Islet precursor cell (in vitro differentiated cells): ENCODE measurements at places on chromosomes 13 and 19.

DNA sequence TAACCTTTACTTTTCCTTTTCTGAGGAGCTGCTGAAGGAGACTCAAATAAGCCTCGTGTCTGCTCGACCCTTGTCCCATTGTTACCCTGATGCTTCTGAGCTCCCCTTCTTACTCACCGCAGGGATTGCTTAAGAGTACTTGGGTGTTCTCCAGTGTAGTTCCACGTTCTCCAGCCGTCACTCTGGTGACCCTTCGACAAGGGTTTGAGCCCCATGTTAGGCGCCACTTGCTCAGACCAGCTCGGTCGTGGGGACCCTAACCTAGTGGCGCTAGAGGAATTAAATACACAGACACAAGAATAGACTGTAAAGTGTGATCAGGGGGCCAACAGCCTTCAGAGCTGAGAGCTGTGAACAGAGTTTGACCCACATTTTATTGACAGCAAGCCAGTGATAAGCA, 10.3 kb downstream of the ZNF480 start:
- no peak for DNase-seq

DNA sequence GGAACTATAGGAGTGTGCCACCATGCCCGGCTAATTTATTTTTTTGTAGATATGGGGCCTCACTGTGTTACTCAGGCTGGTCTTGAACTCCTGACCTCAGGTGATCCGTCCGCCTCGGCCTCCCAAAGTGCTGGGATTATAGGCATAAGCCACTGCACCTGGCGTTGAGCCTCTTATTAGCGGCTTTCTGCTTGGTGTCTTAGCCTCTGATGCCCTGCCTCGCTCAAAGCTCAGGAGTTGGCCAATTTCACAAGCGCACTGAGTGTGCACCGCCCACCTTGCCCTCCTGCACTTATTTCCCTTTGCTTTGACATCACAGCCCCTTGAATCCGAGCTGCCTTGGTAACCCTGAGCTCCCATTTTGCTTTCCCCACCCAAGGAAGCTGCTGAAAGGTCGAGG, 10.1 kb downstream of the YIPF2 start:
- DNase-seq, result no peak

- no peak for DNase-seq
Observed at GRCh38 chr13:50406831-50407230, 391.6 kb downstream of the KCNRG start.

DNA sequence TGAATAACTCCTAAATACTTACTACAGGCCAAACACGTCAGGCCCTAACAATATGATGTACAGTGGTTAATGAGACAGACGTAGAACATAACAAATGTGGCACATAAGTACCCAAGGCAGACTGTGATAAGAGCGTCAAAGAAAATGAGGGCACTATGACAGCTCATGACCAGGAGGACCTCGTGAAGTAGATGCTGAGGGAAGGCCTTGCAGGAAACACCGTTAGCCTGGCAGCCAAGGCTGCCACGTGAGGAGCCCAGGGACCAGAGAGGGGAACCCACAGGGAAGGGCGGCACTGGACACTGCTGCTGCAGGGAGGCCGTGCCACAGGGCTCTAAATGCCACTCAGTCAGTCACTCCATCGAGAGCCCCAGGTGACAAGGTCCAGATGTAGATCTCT, 5.7 kb downstream of the TUBGCP3 start:
- no peak for DNase-seq

DNA sequence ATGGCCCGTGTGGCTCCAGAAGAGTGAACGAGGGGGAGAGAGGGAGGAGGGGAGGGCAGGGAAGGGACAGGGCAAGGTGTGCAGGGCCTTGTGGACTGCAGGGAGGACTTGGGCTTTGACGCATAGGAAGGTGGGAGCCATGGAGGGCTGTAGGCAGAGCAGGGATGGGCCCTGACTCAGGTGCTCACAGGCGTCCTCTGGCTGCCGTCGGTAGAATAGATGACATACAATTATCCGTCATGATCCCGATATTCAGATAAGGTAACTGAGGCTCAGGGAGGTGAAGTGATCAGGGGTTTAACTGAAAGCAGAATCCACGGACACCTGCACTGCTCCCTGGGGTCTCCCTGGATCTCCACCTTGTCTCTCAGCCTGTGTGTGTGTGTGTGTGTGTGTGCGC, 3.4 kb downstream of the C3 start:
- DNase-seq, result no peak

DNA sequence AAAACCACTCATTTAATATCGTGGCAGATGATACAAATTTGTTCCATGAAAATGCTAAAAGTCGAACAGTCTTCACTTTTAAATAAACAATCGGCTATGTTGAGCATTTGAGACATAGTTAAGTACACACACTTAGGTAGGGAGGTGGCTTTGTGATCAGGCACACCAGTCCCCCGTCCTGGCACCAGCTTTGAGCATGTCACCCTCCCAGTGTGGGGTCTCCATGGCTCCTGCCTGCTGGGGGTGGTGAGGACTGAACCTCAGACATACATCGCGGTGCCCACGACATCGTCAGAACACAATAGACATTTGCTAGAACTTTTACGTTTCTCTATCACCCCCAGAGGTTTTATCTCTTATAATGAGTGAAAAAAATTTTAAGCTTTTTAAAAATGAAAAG, 62.0 kb downstream of the RFX2 start:
- no peak for DNase-seq

- no peak for DNase-seq
Observed at GRCh38 chr13:75197803-75198202, 284.2 kb downstream of the TBC1D4 start.

GRCh38 chr13:101202590-101202989, 213.7 kb downstream of the NALCN start:
- DNase-seq, result peak; percentile 66

DNA sequence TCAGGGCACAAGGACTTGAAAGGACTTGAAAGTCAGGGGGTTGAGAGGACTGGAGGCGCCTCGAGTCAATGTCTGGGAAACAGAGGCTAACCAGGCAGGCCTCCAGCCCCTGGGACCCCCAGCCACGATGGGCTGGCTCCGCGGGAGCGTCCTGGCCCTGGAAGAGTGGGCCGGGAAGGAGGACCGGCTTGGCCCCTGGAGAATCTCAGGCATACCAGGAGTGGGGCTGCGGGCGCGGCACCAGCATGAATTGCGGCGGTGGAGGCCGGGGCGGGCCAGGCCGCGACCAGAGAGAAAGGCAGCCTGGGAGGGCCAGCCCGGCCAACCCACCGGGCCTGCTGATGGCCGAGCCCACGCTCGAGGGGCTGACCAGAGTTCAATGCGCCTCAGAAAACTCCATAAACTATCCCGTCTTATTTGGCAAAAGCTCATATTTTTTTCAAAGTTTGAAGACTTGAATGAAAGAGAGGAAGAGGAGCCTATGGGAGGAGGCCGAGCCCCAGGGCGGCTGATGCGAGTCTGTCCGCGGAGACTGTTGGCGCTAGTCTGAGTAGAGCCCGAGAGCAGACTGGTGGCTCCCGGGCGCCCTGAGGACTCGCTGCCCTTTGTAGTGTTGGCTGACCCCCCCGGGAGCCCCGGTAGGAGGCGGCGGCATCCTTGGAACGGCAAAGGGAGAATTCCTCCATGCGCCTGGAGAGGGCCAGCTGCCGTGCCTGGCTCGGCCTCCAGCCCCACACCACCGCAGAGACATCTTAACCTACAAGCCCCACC, 68.0 kb downstream of the MLLT1 start:
- peak; percentile 44 for DNase-seq

- DNase-seq, result no peak
Observed at GRCh38 chr13:78593652-78594455, 9.5 kb downstream of the POU4F1 start.

DNA sequence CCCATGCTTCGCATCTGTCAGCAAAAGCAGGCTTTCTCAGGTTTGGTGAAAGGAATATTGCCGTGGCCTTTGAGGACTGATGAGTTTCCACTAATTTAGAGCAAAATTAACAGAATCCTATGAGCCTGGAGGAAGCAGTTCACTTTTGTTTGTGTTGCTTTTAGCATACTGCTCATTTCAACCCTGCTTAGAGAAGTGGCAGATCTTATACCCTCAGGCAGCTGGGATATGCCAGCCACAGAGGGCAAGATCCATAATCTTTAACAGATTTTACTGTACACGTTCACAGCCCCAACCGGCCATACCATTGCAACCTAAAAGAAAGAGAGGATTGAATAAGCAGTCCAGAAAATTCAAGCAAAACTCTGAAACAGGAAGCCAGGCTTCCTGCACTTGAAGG, 60.5 kb downstream of the COL4A2 start:
- DNase-seq, result peak; percentile 30

- DNase-seq, result no peak
Observed at GRCh38 chr19:7953060-7953459, 9.6 kb upstream of the TIMM44 start.

DNA sequence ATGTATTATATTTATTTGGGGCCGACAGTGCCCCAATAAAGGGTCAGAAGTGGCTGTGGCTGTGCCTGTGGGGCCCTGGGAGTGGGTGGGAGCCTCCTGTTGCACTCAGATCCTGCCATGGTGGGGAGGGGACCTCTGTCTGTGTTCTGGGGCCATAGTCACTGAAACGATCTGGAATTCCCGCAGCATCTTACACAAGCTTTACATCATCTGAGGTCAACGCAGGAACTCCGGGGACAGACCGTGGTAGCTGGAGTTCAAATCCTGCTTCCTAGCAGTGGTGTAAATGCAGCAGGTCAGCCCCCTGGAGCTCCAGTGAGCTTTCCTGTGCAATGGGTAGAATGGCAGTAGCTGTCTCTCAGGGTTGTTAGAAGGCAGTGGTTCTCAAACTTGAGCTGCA, 3.9 kb upstream of the SCN1B start:
- DNase-seq, result no peak

DNA sequence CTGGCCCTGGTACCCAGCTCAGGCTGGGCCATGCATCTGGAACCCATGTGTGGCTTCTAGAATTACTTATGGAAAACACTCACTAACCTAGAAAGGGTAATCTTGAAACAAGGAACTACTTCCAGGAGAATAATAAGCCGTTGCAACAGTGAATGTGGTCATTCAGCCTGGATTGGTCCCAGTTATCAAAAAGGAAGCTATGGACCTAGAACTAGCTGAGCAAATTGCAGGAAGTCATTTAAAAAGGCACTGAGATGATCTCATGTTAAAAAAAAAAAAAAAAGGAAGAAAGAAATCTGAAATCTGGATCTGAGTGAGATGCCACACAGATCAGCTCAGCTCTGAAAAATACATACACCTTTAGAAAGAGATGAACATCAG, 59.6 kb downstream of the DCT start:
- no peak for DNase-seq

- no peak for DNase-seq
Observed at GRCh38 chr13:30143666-30144400, 163.5 kb downstream of the KATNAL1 start.

DNA sequence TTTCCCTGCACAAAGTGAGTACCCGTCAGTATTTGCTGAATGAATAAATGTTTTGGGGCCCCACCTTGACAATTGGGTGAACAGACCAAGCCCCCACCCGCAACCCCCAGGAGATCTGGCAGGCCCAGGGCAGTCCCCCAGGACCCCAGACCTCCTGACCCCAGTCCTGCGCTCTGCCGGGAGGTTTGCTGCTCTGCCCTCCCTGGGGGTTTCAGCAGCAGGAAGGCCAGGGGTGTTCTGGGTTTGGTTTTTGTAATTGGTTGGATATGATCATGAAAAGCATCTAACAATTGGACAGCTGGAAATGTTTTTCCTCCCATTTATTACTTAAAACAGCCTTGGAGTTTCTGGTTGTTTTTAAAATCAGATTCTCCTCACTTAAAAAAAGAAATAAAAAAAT, 193.8 kb downstream of the URI1 start:
- DNase-seq, result no peak

DNA sequence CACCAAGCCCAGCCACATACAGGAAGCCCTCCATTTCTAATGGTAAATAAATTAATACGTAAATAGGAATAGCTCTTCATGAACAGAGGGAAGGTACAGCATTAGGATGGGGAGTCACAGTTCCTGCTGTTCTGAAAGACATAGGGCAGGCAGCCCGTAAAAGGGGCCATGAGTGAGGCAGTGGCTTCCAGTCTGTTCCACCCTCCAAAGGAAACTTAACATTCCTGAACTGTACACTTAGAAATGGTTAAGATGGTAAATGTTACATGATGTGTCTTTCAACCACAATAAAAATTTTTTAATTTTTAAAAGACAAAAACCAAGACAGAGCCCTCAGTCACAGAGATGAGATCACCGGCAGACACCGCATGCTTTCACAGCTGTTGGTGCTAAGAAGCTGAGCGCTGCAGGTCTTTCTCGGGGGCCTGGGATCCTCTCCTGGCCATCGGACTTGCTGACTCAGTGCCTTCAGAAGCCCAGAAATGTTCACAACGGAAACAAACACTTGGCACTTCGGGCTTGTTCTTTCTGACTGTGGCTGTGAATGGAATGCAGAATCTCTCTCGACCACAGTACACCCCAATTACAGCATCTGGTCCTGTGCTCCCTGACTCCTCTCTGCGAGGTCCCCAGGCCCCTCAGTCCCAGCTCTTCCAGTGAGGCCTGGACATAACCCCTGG, 36.4 kb downstream of the EPS15L1 start:
- DNase-seq, result no peak

- DNase-seq, result no peak
Observed at GRCh38 chr13:66076417-66076816, 1153.7 kb downstream of the PCDH9 start.

GRCh38 chr13:86878781-86879180, 792.4 kb upstream of the SLITRK5 start:
- DNase-seq, result no peak

DNA sequence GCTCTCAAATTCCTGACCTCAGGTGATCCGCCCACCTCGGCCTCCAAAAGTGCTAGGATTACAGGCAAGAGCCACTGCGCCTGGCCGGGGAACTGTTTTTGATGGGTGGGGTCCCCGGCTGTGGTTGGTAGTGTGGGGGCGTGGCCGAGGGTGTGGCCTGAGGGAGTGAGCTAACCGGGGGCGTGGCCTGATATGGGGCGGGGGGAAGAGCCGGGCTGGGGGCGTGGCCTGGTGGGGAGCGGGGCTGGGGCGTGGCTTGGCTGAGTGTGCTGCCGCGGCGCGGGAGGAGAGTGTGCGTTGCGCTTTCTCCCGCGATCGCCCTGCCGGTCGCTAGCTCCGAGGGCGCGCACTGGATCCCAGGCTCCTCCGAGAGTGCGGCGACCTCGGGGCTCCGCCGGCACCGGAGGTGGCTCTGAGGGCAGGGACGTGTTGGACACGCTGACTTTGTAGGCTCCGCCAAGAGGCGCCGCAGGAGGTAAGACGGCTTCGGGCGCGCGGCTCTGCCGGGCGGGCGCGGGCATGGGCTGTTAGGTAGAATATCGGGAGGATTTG, at the start of gene SPATA13:
Gene SPATA13 (plus strand): TSS at position 263 of the 552 bp plus-strand sequence. CDS start 62,210 bp downstream, outside the sequence.
- DNase-seq, result peak; percentile 98
